CD4-positive, alpha-beta T cell treated with Interleukin-2 at 100 ng/mL for 4 hours (primary cell): ENCODE measurements at places on chromosomes 6 and 20.

DNA sequence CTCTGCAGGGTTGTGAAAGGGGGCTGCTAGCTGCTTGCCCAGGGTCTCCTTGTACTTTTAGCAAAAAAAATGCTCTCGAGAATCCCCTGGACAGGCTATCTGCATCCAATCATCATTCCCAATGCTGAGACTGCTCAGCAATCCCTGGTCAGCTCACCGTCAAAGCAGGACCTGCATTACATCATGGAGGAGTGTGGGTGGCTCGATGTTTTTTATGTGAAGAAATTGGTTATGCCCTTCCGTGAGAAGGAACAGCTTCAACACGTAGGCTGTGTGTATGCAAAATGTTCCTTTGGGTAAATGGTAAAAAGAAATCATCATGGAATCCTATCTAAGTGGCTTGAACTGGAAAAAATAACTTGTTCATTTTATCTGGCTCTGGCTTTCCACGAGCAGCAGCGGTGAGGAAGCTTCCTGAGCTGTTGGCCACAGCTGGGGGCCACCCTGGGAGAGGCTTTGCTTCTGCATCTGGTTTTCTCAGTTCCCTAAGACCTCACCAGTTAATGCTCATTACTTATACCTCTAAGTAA, 111.4 kb downstream of the FYN start:
- DNase-seq: no peak

GRCh38 chr20:50295762-50296449, 105.3 kb downstream of the CEBPB start:
- no peak for DNase-seq

DNA sequence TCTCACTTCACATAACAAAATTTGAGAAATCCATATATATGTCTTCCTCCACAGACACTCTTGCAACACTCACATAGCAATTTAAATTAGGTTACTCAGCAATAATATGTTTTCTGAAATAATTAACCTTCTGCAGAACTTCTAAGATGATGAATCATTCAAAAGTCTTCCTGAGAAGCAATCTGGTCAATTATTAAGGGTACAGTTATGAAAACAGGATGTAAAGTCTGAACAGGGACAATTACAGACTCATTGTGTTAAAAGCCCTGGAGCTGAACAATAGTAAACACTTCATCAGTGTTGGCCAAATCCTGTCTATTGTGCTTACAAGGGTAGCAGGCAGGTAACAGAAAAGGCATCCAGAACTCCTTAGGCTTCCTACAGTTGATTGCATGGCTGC, 75.4 kb downstream of the FILIP1 start:
- no peak for DNase-seq

DNA sequence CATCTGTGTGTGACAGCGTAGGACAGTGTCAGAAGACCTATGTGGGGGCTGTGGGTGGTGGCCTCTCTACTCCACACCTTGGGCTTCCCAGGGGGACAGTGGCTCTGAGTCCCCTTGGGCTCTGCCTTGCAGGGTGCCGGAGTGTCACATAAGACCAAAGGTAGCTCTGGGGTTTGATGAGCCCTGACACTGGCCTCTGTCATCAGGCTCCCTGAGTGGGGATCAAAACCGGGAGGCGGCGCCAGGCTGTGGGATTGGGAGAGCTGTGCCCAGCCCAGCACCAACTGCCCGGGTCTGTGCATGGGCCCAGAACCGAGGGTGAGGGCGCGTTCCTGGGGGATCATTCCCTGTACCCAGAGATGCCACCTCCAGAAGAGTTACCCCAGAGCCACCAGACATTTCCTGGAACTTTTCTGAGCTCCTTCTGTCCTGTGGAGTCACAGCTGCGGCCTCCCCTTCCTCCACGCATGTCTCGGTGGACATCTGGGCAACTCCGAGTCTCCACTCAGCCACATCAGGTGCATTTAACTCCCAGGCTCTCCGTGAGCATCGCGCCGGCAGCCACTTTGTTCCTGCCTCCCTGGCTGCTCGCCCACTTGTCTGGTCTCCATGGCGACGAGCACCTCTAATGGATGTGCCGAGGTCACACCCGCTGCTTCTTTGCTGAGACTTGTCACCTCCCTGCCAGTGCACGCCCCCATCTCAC, 94.7 kb downstream of the TMEM242 start:
- DNase-seq: no peak

DNA sequence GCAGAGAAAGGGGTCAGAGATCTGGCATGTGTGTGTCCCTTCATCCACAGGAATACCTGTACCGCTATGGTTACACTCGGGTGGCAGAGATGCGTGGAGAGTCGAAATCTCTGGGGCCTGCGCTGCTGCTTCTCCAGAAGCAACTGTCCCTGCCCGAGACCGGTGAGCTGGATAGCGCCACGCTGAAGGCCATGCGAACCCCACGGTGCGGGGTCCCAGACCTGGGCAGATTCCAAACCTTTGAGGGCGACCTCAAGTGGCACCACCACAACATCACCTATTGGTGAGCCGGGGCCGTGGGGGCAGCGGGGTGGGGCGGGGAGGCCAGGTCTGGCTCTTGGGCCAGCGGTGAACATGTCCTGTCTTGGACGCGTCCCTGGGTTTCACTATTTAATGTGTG, 1.1 kb downstream of the MMP9 start:
- DNase-seq: no peak

DNA sequence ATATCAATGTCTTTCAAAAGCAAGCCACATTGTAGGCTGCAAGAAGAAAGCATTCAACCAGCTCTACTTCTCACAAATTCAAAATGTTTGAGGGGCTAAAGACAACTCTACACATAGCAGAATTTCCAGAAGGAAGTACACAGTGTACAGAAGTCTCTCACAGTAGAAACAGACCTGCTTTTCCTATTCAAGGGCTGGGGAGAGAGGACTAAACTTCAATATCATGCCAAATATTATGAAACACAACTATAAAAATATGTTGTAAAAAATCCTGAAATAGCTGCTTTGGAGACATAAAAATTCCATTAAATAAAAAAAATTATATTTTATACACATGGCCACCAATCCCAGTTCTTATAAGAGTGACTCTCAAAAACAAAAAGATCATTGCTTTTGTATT, 70.8 kb upstream of the IPCEF1 start:
- DNase-seq: no peak

- no peak for DNase-seq
These were observed 3.9 kb downstream of the NFS1 start for GRCh38 chr20:35695245-35695749.

DNA sequence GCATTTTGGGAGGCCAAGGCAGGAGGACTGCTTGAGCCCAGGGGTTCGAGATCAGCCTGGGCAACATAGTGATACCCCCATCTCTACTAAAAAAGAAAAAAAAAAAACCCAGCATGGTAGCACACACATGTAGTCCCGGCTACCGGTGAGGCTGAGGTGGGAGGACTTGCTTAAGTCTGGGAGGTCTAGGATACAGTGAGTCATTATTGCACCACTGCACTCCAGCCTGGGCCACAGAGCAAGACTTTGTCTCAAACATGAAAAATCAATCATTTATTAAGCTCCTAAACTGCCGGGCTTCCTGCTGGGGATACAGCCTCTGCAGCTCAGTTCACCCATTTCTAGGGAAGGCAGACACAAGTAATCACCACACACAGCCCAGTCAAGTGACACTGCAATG, 7.3 kb upstream of the USP45 start:
- no peak for DNase-seq

GRCh38 chr20:47764154-47764733, 21.0 kb downstream of the SULF2 start:
- DNase-seq: no peak

DNA sequence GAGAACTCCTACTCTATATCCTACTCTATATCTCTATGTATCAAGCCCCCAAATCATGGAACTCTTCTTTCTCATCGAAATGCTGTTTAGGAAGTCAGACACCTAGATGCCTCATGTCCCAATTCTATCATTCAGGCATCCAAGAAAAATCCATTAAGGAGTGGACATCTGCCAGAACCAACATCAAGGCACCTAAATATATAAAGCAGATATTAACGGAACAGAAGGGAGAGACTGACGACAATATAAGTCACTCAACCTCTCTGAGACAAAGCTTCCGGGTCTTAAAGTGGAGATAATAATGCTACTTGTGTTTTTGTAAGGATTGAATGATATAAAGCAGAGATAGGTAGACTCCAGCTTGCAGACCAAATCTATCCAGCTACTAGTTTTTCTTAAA, 241.5 kb downstream of the NFATC2 start:
- DNase-seq: no peak

DNA sequence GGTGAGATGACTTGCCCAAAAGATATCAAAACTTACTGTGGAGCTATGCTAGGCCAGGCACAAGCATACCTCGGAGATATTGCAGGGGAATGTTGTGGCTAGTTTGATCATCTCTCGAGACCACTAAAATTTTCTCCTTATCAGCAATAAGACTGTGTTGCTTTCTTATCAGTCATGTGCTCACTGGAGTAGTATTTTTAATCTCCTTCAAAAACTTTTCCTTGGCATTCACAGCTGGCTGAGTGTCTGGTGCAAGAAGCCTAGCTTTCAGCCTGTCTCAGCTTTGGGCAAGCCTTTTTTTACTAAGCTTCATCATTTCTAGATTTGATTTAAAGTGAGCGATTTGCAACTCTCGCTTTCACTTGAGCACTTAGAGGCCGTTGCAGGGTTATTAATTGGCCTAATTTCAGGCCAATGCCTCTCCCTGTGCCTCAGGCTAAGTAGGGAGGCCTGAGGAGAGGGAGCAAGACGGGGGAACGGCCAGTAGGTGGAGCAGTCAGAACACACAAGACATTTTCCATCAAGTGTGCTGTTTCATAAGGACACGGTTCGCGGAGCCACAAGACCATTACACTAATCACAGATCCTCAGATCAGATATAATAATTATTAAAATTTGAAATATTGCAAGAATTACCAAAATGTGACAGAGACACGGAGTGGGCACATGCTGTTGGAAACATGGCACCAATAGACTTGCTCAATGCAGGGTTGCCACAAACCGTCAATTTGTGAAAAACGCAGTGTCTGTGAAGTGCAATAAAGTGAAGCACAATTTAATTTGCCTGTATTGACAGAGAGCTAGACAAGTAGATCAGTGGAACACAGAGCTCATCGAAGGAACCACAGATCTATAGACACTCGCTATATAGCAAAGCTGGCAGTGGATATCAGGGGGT, 106.8 kb upstream of the SIRPG start:
- peak; percentile 56 for DNase-seq
